Dermis blood vessel endothelial cell (primary cell): ENCODE measurements at places on chromosomes 12 and 14. TPM values are rescaled to one million over a fixed set of nuclear protein-coding genes. Genes with fewer than 3 reads are reported as not detected.

The NKX2-1 gene
- total RNA-seq = not detected in 2 replicates

The SNRNP35 gene
- total RNA-seq = 11.3 and 14.0 TPM in 2 replicates

The OTOGL gene
- 0.17 and 1.2 TPM in 2 replicates for total RNA-seq

The ISCA2 gene
- 17.0 and 19.1 TPM in 2 replicates for total RNA-seq

The FGF23 gene
- not detected in 2 replicates for total RNA-seq

The MSRB3 gene
- total RNA-seq = 40.0 and 67.5 TPM in 2 replicates

The RTL1 gene
- total RNA-seq = not detected in 2 replicates

The VAMP1 gene
- total RNA-seq = 0.51 and 4.1 TPM in 2 replicates

- DNase-seq = no peak
These were observed 74.9 kb downstream of the VWF start for GRCh38 chr12:6049587-6049986.

DNA sequence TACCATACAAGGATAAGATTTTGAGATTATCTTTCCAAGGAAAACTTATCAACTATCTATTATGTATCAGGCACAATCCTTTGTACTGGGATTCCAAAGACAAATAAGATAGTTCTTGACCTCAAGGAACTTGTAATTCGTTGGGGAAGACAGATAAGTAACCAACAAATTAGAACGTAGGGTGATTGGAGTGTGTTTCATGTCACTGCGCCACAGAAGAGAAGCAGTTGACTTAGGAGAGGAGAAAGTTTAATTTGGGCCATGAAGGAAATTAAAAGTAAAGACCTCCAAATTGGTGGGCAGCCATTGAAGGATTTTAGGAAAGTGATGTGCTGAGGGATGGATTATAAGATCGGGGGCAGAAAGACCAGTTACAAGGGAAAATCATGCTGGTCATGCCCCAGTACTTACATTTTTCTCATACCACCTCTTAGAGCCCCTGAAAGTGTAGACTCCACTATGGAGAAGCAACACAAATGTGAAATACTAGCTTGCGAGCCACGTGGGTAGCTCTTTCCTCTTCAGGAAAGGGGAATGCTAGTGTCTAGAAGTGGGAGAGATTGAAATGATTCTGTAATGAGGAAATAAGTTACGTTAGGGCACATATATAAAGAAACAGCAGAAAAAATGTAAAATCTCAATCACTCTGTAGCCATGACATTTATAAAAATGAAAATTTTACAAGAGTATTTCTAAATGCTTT lies 148.7 kb downstream of the ETV6 start:
- DNase-seq = peak; percentile 40

DNA sequence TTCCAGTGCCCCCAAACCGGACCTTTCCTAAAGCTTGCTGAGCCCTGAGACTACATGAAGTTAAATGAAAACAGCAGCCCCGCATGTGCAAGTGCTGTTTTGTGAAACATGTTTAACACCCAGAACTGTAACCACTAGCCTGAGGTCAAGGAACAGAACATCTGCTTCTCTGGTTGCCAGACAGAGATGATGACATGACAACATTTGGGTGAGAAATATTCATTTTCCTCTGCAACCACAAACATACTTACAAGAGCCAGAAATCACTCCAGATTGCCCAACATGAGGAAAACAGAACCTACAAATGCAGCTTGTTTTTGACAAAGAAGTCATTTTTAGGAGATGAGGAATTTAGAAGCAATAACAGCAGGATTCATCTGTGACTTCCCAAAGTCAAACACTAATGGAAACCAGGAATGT lies 110.4 kb downstream of the BCAT1 start:
- no peak for DNase-seq

DNA sequence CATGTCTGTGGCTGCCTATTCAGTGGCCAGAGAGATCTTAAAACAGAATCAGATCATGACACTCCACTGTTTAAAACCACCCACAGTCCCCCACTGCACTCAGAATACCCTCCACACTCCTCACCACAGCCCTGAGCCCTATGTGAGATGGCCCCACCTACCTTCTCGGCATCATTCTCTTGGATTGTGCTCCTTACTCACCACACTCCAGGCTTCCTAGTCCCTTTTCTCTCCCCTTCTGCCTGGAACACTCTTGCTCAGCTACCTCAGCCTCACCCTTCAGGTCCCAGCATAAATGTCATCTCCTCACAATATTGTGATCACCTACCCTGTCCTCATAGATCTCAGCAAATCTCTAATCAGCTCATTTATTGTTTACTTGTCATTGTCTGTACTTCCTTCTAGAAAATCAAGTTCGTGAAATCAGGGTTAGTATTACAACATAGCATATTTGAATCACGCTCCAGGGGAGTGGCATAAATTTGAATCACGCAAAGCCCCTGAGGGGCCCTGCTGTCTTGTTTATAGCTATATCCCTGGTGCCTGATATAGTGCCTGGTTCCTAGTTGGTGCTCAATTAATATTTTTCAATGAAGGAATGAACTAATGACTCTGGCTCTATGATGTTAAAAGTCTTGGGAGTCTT lies 42.8 kb downstream of the SLC35F4 start:
- no peak for DNase-seq

GRCh38 chr14:101774006-101774795 lies 12.7 kb downstream of the PPP2R5C start:
- no peak for DNase-seq

- peak; percentile 92 for DNase-seq
These were observed 1.6 kb downstream of the FMNL3 start for GRCh38 chr12:49705479-49706134.

- no peak for DNase-seq
These were observed 60.0 kb downstream of the CCDC85C start for GRCh38 chr14:99543985-99544384.

- no peak for DNase-seq
These were observed 38.7 kb upstream of the PTCSC3 start for GRCh38 chr14:36215217-36215598.

- no peak for DNase-seq
These were observed 102.2 kb downstream of the VEZT start for GRCh38 chr12:95319694-95320331.

DNA sequence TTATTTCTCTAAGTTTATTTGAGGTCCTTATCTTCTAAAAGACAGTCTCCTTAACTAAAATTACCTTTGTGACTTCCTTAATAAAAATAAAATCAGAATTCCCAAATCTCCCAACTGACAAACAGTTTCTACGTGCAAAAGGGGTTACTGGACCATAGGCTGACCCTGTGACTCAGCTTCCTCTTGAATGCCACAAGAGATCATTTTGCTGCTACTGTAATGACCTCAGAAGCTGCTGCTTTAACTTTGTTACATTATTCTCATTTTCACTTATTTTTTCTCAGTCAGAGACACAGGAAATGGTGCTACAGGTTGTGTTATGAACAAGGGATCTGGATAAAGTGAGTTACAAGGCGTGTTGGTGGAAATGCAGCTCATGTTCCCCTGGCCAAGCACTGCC lies 132.2 kb upstream of the TMTC2 start:
- DNase-seq = peak; percentile 18

- DNase-seq = no peak
These were observed 18.9 kb downstream of the PPP2R5C start for GRCh38 chr14:101780390-101780789.

GRCh38 chr12:117518594-117519270 lies 157.3 kb upstream of the NOS1 start:
- DNase-seq = no peak

DNA sequence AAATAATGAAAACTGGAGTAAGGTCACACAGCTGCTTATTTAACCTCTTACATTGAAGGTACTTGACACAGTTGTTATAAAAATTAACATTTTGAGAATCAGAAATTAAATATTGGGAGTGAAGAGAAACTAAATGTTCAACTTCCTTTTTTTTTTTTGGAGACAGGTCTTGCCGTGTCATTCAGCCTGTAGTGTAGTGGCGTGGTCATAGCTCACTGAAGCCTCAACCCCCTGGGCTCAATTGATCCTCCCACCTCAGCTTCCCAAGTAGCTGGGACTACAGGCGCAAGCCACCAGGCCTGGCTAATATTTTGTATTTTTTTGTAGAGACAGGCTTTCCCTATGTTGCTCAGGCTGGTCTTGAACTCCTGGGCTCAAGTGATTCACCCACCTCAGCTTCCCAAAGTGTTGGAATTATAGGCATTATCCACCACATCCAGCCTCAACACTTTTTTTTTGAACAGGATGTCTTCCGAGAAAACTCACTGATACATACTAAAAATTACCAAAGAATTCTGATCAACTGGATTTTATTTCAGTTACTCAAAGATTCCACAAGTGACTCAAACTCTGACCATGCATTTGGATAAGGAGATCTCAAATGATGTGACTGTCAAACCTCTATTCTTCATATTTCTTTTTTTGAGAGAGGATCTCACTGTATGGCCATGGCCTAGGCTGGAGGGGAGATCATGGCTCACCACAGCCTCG lies 35.4 kb downstream of the SGPP1 start:
- no peak for DNase-seq

GRCh38 chr12:120982659-120983058 lies 4.3 kb downstream of the HNF1A start:
- DNase-seq = no peak

GRCh38 chr14:70380824-70381223 lies 21.3 kb upstream of the COX16 start:
- no peak for DNase-seq

DNA sequence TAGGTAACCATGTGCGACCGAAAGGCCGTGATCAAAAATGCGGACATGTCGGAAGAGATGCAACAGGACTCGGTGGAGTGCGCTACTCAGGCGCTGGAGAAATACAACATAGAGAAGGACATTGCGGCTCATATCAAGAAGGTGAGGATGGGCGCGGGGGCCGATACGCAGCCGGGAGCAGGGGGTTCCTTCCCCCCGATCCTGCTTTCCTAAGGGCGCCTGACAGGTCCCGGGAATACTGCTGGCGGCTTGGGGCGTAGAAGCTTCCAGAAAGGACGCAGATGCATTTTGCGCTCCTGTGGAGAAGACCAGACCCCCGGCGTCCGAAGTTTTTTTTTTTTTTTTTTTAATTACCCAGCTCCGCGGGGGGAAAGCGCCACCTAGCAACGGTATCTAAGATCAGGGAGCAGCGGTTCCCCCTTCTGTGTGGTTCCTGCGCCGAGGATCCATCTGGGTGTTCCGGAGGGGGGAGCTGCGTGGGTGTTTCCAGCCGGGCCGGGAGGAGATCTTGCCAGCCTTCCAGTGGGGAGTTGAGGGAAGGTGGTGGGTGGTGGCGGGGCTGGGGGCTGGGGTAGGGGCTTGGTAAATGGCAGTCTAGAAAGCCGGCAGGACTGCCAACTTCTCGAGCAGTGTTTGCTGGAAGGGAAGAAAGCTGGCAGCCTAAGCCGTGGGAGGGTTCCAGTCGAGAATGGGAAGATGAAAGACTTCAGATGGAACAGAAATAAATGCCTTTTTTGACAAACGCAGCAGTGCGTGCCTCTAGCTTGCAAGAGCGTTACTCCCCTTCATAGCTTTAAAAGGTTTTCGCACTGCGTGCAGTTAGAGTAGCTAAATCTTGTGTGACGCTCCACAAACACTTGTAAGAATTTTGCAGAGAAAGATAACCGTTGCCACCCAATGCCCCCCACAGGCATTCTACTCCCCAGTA lies 764 bp downstream of the DYNLL1 start:
- peak; percentile 70 for DNase-seq

GRCh38 chr14:65345266-65345665 lies 67.3 kb upstream of the FUT8 start:
- DNase-seq = no peak

DNA sequence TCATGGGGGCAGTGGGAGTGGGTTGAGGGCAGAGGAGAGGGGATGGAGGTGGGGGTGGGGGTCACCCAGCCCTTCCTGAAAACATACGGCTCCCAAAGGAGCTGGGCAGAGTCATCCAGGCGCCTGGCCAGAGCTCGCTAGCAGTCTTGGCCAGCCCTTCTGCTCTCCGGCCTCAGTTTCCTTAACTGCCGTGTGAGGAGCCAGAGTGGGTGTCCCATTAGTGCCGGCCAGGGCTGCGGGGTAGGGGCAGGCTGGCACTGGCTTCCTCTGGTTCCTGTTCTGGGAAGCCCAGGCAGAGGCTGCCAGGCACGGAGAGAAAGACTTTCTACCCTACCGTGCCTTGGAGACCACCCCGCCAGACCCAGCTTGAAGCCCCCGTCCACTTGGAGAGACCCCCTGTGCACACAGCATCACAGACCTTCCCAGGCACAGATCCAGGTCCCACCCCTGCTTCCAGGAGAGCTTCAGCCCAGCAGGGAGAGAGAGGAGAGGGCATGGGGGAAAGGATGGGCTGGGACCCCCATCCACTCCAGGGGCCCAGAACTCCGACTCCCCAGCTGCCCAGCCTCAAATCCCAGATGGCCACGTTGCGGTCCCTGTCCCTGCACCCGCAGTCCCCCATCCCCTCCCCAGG lies 93.3 kb downstream of the RFLNA start:
- DNase-seq = no peak
